ENCODE measurements at places on chromosomes 4 and X.

DNA sequence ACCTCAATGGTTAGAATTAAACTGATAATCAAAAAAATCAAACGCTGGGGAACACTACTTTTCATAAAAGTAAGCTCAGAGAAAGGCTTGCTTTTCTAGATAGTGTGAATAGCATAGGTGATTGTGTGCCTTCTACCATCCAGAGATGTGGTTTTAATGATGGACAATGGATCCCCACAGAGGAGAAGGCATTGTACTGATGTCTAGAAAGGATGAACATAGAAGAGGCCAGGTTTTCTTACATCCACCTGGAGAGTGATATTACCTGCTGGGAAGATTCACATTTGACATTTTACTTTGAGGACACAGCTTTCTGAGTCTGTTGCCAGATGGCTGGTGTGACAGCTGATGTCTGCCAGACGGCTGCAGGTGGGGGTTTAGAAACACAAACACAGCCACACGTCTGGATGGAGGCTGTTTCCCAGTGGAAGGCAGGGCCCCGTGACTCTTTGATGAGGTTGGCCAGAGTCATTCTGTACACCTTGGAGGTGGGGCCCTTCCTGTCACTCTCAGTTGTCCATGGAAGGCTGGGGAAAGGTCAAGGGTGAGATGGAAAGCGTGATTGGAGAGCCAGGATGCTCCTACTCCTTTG, 114.4 kb downstream of the PSAPL1 start:
- no peak for DNase-seq

DNA sequence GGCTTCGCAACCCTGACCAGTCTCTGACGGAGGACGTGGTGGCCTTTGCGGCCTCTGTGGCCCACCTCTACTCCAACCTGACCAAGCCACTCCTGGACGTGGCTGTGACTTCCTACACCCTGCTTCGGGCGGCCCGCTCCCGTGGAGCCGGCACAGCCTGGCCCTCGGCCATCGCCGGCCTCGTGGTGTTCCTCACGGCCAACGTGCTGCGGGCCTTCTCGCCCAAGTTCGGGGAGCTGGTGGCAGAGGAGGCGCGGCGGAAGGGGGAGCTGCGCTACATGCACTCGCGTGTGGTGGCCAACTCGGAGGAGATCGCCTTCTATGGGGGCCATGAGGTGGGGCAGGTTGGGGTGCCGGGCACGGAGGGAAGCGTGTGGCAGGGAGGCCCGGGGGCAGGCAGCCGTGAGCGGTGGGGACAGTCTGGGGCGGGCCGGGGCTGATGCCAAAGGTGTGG, 1.2 kb downstream of the ABCD1 start:
- no peak for DNase-seq

- DNase-seq: peak; percentile 57
Measured at GRCh38 chrX:5051831-5052491, 1176.7 kb downstream of the NLGN4X start.

DNA sequence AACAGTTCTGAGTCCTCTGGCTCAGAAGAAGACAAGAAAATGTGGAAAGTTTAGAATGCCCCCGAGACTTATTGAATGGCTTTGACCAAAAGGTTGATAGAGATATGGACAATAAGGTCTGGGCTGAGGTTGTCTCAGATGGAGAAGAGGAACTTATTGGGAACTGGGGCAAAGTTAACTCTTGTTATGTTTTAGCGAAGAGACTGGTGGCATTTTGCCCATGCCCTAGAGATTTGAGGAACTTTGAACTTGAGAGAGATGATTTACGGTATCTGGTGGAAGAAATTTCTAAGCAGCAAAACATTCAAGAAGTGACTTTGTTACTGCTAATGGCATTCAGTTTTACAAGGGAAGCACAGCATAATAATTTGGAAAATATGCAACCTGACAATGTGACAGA, 1549.3 kb upstream of the ADGRL3 start:
- DNase-seq: no peak

GRCh38 chrX:94515009-94515408, 841.0 kb downstream of the FAM133A start:
- DNase-seq: no peak

Measured in left colon (tissue), 2 donors.